Activated CD8-positive, alpha-beta T cell treated with anti-CD3 and anti-CD28 coated beads for 36 hours (primary cell): ENCODE measurements at places on chromosomes 13 and 19. TPM values are rescaled to one million over a fixed set of nuclear protein-coding genes. Genes with fewer than 3 reads are reported as not detected.

The ZC3H13 gene
- total RNA-seq, result 41.8 TPM

GRCh38 chr19:28126135-28126898 is 1086.6 kb downstream of the UQCRFS1 start:
- no peaks in the 10 kb centered on the region for H3K4me1 ChIP-seq
- H3K36me3 ChIP-seq, result no peaks in the 10 kb centered on the region
- H3K27me3 ChIP-seq, result no peaks in the 10 kb centered on the region
- no peak overlapping the region for H3K4me3 ChIP-seq
- DNase-seq, result no peak

- H3K36me3 ChIP-seq, result peaks cover 2% of the 10 kb centered on the region
- H3K4me1 ChIP-seq, result peaks cover 81% of the 10 kb centered on the region
- H3K4me3 ChIP-seq, result no peak overlapping the region
- DNase-seq, result peak; percentile 53
Observed at GRCh38 chr19:51127755-51128154, 3.0 kb downstream of the SIGLEC9 start.

- peaks cover 26% of the 10 kb centered on the region for H3K27me3 ChIP-seq
- H3K4me3 ChIP-seq, result no peak overlapping the region
- no peak overlapping the region for H3K27ac ChIP-seq
- H3K4me1 ChIP-seq, result no peaks in the 10 kb centered on the region
Observed at GRCh38 chr13:112341976-112342735, 34.0 kb upstream of the SPACA7 start.

GRCh38 chr19:18999016-18999758 is 34.1 kb downstream of the SUGP2 start:
- H3K4me3 ChIP-seq, result no peak overlapping the region
- H3K36me3 ChIP-seq, result peaks cover 41% of the 10 kb centered on the region
- no peak overlapping the region for H3K27ac ChIP-seq

DNA sequence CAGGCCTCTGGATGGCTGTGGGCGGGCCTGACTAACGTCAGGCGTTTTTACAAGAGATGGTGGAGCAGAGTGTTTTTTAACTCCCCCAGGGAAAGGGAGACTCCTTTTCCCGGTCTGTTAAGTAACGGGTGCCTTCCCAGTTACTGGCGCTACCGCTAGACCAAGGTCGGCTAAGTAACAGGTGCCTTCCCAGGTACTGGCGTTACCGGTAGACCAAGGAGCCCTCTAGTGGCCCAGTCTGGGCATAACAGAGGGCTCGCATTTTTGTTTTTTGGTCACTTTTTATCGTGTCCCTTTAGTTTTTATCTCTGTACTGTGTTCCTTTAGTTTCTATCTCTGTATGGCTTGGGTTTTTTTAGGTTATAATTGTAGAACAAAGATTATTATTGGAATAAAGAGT is 10.0 kb downstream of the ZNF383 start:
- DNase-seq, result peak; percentile 57
- H3K27ac ChIP-seq, result no peak overlapping the region
- no peak overlapping the region for H3K4me3 ChIP-seq
- H3K27me3 ChIP-seq, result no peaks in the 10 kb centered on the region
- peaks cover 4% of the 10 kb centered on the region for H3K4me1 ChIP-seq

DNA sequence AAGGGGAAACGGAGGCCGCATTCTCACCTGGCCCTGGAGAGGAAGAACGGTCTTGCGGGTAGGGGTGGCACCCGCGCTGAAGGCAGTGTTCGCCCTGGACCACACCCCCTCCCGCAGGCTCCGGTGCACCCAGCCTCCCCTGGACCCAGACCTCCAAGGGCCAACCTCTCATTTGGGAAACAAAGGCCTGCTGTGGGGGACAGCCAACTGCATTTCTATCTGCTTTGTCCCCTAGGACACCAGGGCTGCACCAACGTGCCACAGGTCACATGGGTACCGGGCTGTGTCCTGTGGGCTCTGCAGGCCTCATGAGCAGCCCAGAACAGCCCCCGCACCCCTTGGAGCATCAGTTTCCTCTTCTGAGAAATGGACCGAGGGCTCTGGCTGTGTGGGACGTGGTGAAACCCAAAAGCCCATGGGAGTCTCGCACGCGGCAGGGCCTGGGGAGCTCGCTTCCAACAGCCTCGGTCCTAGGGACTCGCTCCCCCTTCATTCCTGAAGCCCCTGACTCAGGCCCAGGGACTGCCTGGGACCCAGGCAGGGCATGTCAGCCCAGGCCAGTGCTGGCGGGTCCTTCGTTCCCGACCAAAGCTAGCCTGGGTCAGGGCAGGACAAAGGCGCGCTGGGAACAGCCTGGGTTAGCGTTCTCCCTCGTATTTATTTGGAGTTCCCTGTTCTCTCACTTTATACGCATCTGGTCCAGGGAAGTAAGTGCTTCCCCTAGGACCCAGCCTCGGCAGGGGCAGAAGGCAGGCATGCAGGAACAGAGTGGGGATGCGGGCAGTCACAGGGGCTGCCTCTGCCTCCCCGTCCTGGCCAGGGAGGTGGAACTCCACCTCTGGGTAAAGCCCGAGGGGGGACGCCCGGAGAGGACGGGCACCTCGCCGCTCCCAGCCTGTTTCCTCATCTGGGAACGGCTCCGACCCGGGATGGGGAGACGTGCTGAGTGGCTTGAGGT is 4.6 kb downstream of the TCF3 start:
- H3K27ac ChIP-seq, result no peak overlapping the region
- H3K4me3 ChIP-seq, result no peak overlapping the region
- no peak for DNase-seq
- no peaks in the 10 kb centered on the region for H3K27me3 ChIP-seq

- no peaks in the 10 kb centered on the region for H3K4me1 ChIP-seq
- peaks cover 3% of the 10 kb centered on the region for H3K27me3 ChIP-seq
- no peaks in the 10 kb centered on the region for H3K36me3 ChIP-seq
- DNase-seq, result no peak
Observed at GRCh38 chr13:78383071-78383484, 220.3 kb downstream of the POU4F1 start.
